ENCODE measurements at places on chromosomes 7 and 10.
A peak's percentile ranks its signal among the peaks of the same experiment; 100 is the strongest.

GRCh38 chr7:111004310-111004901, 86.5 kb upstream of the LRRN3 start:
- DNase-seq, result no peak

DNA sequence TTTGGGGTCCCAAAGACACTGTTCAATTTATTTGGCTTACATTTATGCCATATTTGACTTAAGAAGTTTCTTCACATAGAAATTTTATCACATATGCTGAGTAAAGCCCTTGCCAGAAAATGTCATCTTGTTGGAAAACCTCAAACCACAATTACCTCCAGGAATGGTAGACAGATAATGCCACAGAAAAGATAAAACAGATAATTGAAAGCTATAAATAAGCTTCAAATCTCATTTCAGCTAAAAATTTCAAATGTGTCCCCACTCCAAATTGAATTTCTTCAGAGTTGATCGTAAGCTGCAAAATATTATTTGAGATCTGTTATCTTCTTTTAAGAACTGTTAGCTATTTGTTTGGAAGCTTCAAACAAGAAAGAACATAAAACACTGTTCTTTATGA, 176.4 kb upstream of the PTN start:
- no peak for DNase-seq

DNA sequence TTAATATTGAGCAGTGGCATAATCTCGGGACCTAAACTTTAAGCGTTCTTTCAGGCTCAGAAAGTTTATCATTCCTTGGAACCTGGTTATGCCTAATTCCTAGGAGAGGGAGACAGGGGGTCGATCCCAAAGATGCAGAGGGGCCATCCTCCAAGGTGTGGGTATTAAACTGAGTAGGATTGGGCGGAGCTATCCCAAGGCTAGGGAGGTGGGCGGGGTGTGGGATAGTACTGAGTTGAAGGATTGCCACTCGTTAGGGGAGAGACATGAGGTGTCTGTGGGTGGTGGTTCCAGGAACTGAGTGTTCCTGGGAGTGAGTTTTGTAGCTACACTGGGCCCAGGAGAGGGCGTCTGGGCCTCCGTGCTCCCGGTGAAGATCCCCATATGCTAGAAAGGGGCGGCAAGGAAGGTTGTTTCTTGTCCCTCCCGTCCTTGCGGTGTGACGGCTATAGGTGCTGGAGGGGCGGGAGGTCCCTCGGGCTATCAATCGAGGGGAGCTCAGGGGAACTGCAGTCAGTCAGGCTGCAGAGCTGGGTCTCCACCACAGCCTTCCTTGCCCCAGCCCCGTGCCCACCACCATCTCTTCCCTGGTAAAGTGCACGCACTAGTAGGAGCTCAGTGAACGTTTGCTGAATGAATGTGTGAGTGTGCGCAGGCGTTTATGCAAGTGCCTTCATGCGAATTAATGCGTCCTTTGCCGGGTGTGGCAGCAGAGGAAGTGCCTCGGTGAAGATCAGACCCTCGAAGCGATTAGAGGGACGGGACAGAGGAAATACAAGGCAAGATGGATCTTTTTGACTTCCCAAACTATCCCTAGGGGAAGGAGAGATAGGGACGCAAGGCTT, 3.0 kb upstream of the HMX2 start:
- DNase-seq, result no peak

DNA sequence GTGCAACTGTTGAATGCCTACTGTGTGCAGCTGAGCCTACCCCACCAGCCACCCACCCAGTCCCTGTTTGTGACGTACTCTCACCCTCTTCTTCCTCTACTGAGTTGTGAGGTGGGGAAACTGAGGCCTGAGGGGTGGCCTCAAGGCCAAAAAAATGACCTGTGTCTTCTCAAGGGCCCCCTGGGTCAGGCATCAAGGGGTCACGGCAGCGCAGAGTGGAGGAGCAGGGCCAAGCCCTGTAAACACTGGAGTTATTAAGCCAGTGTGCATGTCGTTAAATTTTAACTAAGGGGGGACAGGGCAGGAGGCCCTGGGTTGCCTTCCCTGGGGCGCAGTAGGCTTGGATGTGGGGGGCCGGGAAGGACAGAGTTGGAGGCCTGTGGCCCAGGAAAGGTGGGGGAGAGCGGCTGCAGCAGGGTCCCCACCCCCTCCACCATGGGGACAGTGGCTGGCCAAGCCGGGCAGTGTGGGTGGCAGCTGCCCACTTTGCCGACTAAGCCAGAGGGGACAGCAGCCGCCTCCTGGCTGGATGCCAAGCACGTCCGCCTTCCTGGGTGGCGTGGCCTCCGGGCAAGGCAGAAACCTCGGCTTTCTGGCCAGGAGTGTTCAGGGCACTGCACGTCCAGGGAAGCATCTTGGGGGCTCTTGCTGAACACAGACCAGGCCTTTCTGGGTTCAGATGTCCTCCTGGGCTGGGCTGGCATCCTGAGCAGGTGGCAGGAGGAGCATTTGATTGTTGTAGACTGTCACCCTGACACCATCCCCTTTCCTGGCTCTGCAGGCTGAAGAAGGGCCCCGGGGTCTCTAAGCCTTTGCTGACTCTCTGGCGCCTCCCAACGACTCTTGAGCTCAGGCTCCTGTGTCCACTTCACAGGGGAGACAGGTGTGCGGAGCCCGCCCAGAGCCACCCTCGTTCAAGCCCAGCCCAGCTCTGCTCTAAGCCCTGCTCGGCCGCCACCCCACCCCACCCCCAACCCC, 1.9 kb downstream of the SLC29A4 start:
- peak; percentile 75 for DNase-seq

GRCh38 chr10:91901784-91902677, 7.3 kb downstream of the FGFBP3 start:
- no peak for DNase-seq

- DNase-seq, result no peak
Measured at GRCh38 chr7:42834676-42835075, 77.2 kb downstream of the C7orf25 start.

DNA sequence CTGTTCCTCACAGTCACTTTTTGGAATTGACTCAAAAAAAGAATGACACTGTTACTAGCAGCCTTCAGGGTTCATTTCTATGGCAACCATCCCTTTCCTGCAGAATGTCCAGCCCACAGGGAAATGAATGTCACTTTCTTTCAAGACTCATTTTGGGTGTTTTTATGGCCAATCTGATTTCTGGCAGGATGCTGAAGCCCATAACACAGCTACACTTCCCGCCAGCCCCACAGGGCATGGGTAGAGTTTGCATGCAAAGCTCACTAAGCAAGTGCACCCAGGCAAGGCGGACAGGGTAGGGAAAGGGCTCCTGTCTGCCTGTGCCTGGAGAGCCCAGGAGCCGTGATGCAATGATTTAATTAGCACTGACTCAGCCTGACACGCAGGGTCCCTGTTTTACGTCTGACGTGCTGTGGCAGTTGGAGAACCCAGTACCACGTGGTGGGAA, 26.1 kb upstream of the GPAM start:
- DNase-seq, result no peak

DNA sequence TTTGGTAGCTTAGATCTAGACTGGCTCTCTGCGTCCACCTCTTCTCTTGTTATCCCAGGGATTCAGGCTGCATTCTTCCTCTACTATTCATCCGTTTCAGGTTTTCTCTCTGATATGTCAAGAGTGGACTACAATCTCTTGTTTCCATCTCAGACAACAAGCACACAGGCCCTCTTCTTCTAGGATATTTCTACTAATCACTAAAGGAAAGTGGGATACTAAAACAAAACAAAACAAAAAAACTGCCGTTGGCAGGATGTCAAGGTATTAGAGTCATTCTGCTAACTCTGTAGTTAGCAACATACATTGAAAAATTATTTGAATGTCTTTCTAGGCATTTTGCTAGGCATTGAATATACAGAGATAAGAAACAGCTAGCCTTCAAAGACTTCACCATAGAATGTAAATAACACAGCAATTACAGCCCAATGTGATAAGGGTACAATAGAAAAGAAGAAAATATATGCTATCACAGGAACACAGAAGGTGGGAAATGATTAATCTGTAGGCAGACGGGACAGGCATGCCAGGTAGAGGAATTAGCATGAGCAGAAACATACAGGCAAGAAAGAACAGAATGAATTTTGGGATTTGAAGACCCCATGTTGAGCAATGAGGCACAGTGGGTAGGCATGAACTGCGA, 210.5 kb downstream of the CSTF2T start:
- DNase-seq, result no peak

- DNase-seq, result peak; percentile 21
Measured at GRCh38 chr7:48441848-48442492, 270.7 kb downstream of the ABCA13 start.

- DNase-seq, result no peak
Measured at GRCh38 chr10:71289421-71290130, 29.5 kb upstream of the SLC29A3 start.

DNA sequence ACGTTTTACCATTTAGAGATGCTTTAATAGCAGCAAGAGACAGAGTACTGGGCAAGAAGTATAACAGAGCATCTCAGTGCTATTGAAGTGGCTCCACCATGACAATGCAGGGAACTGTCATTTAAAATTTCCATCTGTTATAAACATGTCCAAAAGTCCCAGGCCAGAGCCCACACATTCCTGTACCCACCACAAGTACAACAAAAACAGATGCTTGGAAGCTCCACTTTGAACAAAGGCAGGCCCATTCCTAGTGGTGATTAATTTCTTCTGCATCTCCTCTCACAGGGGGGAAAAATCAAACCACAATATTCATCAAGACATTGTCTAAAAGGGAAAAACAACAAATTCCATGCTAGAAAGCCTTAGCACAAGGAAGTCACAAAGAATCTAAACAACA, 627.9 kb downstream of the PARD3 start:
- no peak for DNase-seq

GRCh38 chr7:55006499-55006898, 12.3 kb upstream of the EGFR start:
- DNase-seq, result no peak

- no peak for DNase-seq
Measured at GRCh38 chr10:96588616-96589419, 2.0 kb upstream of the TM9SF3 start.

- DNase-seq, result no peak
Measured at GRCh38 chr10:87093632-87094372, 841 bp downstream of the GLUD1 start.

DNA sequence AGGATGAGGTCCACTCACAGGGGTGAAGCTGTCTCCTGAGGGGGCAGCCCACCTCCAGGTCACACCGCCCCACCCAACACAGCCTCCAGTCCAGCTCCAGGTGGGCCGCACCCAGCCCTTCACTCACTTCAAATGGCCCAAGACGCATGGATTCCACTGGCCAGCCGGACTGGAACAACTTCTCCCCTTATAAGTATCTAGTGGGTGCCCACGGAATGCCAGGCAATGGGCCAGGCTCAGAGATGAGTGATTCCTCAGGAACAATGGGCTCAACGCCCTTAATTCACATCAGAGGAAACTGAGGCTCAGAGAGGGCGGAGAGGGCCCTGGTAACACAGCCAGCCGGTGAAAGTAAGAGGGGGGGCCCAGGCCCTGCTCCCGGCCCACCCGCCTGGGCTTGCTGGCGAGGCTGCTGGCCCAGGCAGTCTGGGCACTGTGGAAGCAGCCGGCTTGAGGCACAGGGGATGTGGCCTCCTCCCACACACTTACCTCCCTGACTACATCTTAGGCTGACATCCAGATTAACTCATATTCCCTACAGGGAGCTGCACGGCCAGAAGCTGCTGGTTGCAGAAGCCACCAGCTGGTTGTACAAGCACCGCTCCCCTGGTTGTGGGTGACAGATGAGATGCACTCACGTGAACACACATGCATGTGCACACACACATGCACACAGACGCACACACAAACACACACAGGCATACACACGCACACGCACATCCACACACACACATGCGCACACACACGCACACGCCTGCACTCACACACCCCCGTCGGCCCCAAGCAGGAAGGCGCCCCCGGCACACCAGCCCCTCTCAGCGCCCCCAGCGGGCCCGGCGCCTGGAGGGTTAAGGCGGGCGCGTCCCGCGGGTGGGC, 1.0 kb upstream of the FAM20C start:
- no peak for DNase-seq

DNA sequence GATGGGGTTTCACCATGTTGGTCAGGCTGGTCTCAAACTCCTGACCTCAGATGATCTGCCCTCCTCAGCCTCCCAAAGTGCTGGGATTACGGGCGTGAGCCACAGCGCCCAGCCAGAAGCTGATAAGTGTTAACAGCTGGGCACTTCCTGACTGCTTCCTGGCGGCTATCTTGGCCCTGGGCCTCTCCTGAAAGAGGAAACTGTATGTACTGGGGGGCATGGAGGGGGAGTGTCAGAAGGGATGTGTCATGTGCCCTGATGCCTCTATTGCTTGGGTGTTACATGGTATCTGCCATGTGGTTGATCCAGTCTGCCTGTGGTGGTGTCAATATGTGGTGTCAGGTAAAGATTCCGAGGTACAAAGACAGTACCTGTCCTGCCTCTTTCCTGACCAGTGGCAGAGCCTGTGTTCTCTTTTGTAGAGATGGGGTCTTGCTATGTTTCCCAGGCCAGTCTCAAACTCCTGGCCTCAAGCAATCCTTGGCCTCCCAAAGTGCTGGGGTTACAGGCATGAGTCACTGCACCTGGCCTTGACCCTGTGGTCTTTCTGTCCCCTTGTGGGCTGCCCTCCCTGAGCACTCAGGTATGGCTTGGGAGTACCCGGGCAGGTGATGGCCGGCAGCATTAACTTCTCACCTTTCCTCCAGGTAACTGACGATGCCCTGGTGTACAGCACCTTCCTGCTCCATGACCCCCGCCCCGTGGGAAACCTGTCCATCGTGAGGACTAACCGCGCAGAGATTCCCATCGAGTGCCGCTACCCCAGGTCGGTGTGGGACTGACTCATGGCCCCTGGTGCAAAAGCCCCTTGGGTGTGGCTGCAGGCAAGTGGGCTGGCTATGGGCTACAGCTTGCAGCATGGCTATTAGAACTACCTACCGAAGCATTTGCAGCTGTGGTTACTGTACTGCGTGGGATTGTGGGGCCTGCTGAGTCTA, 4.4 kb downstream of the ZP3 start:
- DNase-seq, result no peak

DNA sequence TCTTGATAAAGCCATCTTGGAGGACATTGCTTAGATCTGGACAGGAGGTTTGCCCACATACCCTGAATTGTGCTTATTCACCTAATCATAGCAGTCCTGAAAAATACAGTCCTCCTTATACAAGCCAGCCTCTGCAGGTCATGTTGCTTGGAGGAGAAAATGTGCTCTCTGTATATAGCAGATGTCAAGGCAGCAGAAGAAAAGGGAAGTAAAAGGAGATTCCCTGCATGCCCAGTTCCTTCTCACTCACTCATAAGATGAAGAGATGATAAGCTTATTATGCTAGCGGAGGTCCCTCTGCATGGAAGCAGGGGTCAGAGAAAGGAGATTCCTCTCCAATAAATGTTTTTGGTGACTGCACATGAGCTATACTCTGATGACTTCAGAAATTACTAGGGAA, 458.8 kb upstream of the ZMIZ1 start:
- DNase-seq, result no peak

- DNase-seq, result no peak
Measured at GRCh38 chr7:17371671-17372524, 73.4 kb downstream of the AHR start.

- no peak for DNase-seq
Measured at GRCh38 chr10:77724820-77725219, 87.2 kb upstream of the KCNMA1 start.

Measured in NCI-H774 (cell line).